ENCODE measurements at places on chromosomes 7 and 10. TPM values are rescaled to one million over a fixed set of nuclear protein-coding genes. Genes with fewer than 3 reads are reported as not detected.

GRCh38 chr10:6781133-6781770 lies 201.2 kb upstream of the PRKCQ start:
- DNase-seq, result no peak

Gene SERPINE1
- 7.8 TPM for total RNA-seq

- no peak for DNase-seq
Measured at GRCh38 chr7:37100735-37101331, 347.8 kb downstream of the ELMO1 start.

DNA sequence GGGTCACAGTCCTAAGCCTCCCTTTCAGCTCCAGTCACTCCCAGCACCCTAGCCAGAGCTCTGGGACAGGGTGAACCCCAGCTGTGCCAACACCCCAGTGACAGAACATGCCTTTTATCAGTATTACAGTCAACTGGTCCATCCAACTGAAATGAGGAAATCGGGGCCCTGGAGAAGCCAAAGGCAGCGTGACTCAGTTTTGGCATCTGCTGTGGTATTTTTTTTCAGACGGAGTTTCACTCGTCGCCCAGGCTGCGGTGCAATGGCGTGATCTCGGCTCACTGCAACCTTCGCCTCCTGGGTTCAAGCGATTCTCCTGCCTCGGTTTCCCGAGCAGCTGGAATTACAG lies 3.4 kb upstream of the CLDN15 start:
- no peak for DNase-seq

DNA sequence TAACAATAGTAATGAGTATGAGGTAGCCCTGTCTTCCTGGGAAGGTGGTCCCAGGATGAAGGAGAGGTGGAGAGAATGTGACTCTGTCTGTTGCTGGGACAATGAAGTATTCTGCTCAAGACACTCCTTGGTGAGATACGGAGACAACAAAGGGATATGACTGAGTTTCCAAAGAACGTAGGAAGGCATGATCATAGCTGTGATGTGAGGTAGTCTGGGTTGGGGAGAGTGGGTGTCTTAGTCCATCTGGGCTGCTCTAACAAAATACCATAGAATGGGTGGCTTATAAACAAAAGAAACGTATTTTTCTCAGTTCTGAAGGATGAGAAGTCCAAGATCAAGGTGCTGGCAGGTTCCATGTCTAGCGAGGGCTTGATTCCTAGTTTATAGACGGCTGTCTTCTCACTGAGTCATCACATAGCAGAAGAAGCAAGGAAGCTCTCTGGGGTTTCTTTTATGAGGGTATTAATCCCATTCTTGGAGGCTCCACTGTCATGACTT lies 84.9 kb upstream of the RHOBTB1 start:
- no peak for DNase-seq

DNA sequence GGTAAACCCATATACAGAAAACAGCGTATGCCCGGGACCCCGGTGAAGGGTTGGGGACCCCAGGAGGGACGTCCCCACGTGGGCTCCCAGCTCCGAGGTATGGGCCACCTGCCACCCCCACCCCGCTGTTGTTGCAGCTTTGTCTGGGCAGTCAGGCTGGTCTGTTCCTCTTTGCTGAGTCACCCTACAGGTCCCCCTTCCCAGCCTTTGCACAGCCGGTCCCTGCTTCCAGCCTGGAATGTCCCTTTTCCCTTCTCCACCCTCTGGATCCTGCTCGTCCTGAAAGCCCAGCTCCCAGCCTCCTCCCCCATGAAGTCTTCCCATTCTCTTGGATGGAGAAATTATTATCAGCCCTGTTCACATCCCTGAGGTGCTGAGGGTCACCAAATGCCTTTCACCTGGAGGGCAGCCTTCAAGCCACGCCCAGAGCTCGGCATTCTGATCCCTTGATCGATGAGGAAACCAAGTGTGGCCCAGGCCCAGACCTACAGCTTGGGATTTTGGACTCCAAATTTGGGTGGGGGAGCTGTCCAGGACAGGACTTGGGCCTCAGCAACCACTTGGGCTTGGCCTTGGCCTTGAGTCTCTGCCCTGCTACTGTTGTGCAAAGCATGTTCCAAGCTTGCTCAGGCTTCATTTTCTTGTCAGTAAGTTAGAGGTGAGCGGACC lies 2.6 kb downstream of the CLDN4 start:
- no peak for DNase-seq

Gene TAS2R16
- total RNA-seq, result not detected

- DNase-seq, result no peak
Measured at GRCh38 chr7:64642046-64642445, 23.9 kb upstream of the ZNF107 start.

GRCh38 chr10:45253183-45253914 lies 62.1 kb downstream of the OR13A1 start:
- no peak for DNase-seq

Gene CYP26C1
- not detected for total RNA-seq

- DNase-seq, result no peak
Measured at GRCh38 chr10:90911133-90912051, 9.5 kb downstream of the ANKRD1 start.

- DNase-seq, result no peak
Measured at GRCh38 chr7:108395426-108395825, 60.8 kb downstream of the NRCAM start.

DNA sequence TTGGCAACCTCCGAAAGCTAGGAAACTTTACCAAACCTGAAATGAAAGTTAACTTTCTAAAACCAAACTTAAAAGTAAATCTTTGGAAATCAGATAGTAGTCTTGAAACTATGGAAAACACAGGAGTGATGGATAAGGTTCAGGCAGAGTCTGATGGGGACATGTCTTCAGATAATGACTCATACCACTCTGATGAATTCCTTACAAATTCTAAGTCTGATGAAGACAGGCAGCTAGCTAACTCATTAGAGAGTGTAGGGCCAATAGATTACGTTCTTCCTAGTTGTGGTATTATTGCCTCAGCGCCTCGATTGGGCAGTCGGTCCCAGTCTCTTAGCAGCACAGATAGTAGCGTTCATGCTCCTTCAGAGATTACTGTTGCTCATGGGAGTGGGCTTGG lies 45.9 kb downstream of the MCMBP start:
- DNase-seq, result no peak

Gene TAS2R5
- 5.8 TPM for total RNA-seq

Gene TDRD1
- total RNA-seq, result not detected

Gene ADAM8
- 4.4 TPM for total RNA-seq

Gene ST8SIA6
- 1.2 TPM for total RNA-seq

DNA sequence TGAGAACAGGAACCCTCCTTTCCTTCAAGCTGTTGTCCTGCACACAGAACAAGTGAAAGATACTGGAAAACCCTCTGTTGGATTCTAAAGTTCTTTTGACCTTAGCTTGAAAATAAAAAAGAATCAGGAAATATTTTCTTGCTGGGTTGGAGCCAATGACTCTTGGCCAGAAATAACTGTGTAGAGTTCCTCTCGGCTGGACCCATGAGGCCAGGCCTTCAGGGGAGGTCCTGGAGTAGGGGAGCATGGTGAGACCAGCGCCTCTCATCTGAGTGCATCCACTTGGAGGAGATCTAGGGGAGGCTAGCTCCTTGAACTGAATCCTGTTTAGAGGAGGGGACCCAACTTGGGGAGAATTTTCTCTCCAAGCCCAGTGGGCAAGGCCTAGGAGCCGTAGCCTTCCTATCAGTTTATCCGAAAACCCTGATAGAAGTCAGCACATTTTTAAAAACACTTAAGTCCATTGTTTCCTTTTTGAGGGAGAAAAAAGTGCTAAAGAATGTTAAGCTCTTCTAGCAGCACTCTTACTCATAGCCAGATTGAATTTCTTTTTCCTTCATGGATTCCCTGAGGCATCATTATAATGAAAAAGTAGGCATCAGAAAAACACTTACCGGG lies 635.7 kb upstream of the ANKRD30A start:
- no peak for DNase-seq

DNA sequence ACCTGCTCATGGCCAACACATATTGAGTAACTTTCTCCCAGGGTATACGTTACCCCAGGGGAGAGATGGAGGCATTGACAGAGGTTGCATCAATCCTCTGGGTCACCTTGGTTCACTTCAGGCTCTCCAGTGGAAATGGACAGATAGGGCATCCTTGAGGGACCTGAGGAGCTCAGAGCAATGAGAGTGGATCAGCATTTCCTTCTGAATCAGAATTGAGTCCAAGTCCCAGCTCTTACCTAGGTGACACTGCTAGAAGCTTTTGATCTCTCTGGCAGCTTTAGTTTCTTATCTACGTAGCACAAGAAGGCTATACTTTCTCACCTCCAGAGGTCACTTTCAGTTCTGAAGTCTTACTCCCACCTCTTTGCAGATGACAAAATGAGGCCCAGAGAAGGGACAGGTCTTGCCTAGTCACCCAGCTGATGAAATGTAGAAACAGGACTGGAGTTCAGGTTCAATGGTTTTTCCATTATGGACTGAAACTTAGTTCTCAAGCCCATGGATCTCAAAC lies 35.2 kb downstream of the PANK1 start:
- DNase-seq, result no peak

Gene NYAP1
- 0.62 TPM for total RNA-seq

GRCh38 chr10:22630234-22631174 lies 83.9 kb downstream of the PIP4K2A start:
- DNase-seq, result no peak

DNA sequence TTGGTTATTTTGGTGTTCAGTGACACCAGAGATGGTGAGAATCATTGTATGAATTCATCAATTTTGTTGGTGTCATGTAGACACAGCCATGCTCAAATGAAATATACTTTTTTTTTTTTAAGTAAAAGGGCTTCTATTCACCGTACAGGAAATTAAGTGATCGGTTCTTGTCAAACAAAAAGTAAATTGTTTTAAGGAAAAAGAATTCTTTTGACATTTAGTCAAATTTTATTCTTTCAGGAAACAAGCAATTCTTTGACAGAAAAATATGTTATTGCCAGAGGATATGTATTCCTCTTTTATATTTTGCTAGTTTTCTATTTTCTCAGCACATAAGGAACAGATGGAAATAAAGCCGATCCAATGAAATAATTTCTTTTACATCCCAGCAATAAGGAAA lies 551.9 kb downstream of the MAGI2 start:
- no peak for DNase-seq

Gene CCL26
- total RNA-seq, result not detected

- no peak for DNase-seq
Measured at GRCh38 chr10:79559726-79560125, 481 bp downstream of the SFTPA2 start.

Gene TAS2R41
- total RNA-seq, result not detected

DNA sequence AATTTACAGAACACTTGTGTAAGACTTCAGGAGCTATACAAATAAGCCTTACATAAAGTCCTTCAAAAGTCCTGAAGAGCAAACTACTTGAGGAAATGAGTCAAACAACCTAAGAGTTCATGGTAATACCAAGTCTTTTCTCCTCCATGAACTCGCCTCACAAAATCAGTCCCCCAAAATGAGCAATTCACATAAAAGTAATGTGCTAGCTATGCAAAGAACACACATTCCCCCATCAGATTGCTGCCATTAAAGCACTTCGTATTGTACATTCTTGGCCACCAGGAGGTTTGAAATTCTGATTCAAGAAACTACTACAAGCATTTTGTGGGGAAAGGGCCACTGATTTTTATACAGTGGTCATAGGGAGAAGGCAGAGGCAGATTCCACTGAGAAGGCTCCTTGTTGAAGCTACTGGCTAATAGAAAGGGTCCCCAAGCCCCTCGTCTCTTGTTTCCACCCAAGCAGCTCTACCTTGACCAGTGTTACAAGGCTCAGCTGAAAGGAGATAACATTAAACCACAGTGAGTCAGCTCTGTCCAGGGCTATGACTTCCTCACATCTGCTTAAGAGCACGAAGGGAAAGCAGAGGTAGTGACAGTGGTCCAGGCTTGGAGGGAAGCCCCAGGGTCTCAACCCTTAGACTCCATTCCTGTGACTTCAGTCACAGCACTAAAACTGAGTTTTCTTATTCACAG lies 115.2 kb upstream of the CDK1 start:
- DNase-seq, result no peak

- DNase-seq, result no peak
Measured at GRCh38 chr10:100745882-100746783, 751 bp downstream of the PAX2 start.

Gene CFAP46
- total RNA-seq, result 0.11 TPM

Gene OR2A7
- total RNA-seq, result 14.6 TPM

GRCh38 chr7:13032576-13032975 lies 345.1 kb downstream of the ARL4A start:
- DNase-seq, result no peak

Gene CPVL
- 17.1 TPM for total RNA-seq

DNA sequence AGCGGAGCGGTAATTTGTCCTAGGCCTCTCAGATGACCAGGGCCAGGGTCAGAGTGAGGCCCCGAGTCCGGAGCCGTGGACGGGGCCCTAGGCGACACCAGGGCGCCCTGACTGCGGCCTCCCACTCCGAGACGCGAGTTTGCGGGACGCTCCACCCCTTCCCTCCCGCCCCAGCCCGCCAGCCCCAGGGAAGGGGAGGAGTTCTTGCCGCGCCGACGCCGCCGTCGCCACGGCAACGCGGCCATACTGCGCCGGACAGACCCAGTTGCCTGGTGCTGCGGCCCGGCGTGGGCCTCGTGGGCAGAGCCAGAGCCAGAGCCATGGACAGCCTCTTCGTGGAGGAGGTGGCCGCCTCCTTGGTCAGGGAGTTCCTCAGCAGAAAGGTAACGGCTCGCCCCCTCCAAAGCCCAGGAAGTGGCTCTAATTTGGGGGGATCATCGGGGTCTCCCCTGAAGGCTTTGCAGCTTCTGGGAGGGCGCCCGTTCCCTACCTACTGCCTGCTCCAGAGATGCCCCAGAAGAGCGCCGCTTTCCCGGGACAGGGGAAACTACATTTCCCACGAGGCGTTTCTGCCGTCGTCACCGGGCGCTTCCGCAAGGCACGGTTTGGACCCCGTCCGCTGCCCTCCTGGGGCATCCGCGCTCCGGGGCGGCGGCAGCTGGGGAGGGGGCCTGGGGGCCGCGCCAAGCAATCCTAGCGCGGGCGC lies at the start of gene MINDY4:
TSS of gene MINDY4 (plus strand) at position 244 of the 706 bp plus-strand sequence. CDS start at position 321, 77 bp downstream.
- peak; percentile 86 for DNase-seq

Gene JCAD
- total RNA-seq, result 2.6 TPM

- DNase-seq, result no peak
Measured at GRCh38 chr7:95303013-95303905, 21.1 kb downstream of the PON1 start.
